DND-41 (cell line): ENCODE measurements at places on chromosomes 16 and 17.
A peak's percentile ranks its signal among the peaks of the same experiment; 100 is the strongest.

GRCh38 chr16:72234387-72234786 lies 62.4 kb upstream of the PMFBP1 start:
- DNase-seq = no peak

DNA sequence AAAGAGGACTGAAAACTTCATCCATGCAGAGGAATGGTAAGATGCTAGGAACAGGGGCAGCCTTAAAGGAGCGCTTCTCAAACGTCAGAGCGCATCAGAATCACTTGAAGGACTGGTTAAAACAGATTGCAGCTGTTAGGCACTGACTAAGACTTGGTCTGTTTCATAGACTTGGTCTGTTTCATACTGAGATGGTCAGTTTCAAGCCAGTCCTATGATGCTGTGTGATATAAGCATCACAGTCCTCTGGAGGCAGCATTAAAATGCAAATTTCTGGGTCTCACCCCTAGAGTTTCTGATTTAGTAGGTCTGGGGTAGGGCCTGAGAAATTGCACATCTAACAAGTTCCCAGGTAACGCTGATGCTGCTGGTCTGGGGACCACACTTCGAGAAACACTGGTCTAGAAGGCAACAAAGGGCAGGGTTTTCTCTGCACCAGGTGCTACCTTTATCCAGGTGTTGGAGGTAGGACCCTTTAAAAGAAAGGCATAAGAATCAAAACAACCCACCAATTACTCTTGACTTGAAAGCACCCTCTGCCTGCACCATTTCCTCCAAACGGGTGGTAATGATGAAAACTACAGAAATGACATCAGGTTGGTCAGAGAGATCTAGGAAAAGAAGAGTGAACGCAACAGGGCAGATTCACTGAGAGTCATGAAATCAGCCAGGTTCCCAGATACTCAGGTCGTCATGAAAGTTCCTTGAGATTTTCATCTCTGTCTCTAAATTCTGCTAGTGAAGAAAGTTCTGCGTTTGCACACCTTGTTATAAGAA lies 95.0 kb upstream of the RCVRN start:
- no peak for DNase-seq

DNA sequence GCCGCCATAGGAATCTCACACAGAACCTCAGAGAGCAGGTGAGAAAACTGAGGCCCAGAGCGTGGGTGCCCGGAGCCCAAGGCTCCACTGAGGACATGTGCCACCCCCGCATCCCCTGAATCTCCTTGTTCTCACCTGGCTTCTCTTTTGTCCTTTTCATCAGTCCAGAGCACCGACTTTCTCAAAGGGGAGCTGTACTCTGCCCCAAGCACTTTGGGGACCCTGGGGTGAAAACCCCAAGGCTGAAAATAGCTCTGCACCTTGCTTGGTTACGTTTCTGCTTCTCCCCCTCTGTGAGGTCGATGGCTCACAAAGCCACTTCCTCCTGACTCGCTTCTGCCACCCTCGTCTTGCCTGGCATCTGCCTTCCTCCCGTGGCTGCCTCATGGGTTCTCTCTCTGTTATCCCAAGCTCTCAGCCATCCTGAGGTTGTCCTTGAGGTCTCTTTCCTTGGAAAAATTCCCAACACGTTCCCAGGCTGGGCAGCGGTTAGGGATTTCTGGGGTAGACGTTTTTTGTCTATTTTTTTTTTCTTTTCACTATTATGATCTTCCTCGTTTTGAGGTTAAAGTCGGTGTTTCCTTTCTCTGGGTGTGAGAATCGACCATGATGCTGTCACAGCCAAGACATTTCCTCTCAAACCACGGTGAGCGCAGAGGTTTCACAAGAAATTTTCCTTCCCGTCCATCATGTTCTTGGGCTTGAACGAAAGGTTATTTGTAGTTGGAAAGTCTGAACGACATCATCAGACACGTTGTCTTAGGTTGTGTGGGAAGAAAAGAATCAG lies 37.2 kb downstream of the IRF8 start:
- DNase-seq = peak; percentile 8

GRCh38 chr17:77142689-77143088 lies 1.9 kb downstream of the SEC14L1 start:
- DNase-seq = no peak

GRCh38 chr17:74598346-74599022 lies 6.4 kb upstream of the CD300LD start:
- no peak for DNase-seq

GRCh38 chr17:13919818-13920217 lies 149.5 kb upstream of the COX10 start:
- DNase-seq = no peak

DNA sequence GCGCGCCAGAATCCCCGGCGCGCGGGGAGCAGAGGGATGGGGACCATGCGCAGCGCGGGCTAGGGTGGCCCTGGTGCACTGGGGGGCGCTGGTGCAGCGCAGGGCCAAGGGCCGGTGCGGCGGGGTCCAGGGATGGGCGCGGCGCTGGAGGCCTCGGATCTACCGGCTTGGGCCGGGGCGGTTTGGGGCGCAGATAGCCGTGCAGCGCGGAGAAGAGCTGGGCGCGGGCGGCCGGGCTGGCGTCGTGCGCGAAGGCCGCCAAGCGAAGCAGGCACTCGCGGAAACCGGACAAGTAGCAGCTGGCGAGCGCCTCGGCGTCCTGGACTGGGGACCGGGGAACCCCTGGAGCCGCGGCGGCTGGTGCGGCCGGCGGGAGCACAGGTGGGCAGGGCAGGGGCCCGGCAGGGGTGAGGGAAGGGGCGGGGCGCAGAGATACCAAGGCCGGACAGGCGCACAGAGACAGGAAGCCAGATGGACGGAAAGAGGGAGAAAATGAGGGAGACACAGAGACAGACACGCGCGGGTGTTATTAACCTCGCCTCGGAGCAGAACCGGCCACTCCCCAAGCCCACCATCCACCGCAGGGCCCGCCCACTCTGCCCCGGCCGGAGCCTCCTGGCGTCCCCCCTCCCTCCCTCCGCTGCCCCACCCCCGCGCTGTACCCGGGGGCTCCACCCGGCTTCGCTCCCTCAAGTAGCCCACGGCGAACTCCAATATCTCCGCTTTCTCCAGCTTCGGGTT lies 2.1 kb downstream of the HES7 start:
- peak; percentile 29 for DNase-seq

DNA sequence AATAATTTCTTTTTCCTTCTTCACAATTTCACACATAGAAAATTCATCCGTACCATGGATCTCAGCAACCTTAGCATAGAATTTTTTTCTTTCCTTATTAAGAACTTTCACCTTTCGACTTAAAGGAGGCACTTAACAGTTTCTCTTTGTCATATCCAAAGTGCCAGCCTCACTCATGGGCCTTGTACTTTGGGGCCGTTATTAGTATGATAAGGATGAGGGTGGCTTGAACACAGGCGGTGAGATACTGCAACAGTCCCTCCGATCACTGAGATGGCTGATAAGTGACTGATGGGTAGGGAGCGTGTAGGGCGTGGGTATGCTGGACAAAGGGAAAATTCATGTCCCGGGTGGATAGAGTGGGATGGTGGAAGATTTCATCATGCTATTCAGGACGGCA lies 85.3 kb downstream of the OR1D5 start:
- DNase-seq = no peak

DNA sequence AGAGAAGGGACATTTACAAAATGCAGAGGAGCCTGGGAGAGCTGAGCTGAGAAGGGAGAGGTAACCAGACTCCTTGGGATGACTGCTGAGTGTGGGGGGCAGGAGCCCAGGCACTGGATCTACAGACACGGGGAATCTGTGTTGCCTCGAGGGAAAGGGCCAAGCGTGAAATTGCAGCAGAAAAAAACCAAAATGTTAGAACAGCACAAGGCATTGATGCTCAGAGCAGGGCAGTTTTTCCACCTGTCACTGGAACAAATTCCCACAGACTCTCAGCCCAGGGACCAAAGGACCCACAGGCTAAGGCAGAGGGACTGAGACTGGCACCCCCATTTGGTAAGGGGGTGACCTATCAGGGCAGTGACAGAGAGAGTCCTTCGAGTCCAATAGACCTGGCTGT lies 2.0 kb downstream of the PITPNM3 start:
- DNase-seq = no peak

- peak; percentile 36 for DNase-seq
Measured at GRCh38 chr17:4833941-4834680, 971 bp downstream of the MINK1 start.

DNA sequence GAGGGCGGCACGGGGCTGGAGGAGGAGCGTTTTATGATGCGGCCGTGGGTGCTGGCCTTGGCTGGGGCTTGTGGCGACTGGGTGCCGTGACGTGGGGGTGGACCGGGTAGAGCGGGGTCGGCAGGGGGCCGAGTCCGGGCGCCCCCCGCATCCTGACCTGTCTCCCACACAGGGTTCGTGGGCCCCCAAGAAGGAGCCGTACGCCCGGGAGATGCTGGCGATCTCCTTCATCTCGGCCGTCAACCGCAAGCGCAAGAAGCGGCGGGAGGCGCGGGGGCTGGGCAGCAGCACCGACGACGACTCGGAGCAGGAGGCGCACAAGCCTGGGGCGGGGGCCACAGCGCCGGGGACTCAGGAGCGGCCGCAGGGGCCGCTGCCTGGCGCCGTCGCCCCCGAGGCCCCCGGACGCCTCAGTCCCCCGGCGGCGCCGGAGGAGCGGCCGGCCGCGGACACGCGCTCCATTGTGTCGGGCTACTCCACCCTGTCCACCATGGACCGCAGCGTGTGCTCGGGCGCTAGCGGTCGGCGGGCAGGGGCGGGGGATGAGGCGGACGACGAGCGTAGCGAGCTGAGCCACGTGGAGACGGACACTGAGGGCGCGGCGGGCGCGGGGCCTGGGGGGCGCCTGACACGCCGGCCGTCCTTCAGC lies 81.6 kb downstream of the ARHGAP23 start:
- no peak for DNase-seq
